NCI-H2107 (cell line): ENCODE measurements at places on chromosomes 7 and 10.

- DNase-seq = no peak
These were observed 75.7 kb upstream of the NANOS1 start for GRCh38 chr10:118953598-118954393.

- DNase-seq = no peak
These were observed 68.4 kb downstream of the CREB3L2 start for GRCh38 chr7:137933270-137934017.

- DNase-seq = no peak
These were observed 49.9 kb upstream of the CUX1 start for GRCh38 chr7:101767544-101767943.

- DNase-seq = no peak
These were observed 78.6 kb upstream of the DYNC1I1 start for GRCh38 chr7:95693551-95694333.

DNA sequence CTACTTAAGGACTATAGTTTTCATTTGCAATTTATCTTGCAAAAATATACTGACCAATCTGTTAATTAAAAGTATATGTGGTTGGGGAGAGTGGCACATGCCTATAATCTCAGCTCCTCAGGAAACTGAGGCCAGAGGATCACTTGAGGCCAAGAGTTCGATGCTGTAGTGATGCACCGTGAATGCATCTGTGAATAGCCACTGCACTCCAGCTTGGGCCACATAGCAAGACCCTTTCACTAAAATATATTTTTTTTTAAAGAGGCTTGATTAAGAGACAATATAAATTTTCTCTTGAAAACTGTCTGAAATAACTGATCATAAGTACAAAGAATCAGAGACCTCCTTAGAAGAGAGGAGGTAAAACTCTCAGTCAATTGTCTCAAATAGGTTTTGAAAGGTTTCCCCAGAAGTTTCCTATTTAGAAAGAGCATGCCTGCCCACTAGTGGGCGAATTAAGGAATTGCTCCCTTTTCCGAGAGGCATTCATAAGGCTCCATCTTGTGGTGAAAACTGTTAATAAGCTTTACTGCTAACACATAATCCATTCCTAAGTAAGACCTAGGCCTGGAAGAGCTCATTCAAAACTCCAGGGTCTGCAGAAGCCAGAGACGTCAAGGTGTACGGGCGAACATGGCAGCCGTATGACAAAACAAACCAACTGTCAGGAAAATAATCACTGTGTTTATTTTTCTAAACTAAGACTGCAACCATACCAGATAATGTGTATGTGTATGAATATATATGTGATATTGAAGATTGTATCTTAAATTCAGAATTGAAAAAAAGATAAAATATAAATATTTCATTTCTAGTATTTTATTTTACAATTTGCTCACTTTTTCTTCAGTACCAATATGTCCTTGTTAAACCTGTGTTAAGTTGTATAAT, 6.8 kb upstream of the TAS2R40 start:
- peak; percentile 60 for DNase-seq

DNA sequence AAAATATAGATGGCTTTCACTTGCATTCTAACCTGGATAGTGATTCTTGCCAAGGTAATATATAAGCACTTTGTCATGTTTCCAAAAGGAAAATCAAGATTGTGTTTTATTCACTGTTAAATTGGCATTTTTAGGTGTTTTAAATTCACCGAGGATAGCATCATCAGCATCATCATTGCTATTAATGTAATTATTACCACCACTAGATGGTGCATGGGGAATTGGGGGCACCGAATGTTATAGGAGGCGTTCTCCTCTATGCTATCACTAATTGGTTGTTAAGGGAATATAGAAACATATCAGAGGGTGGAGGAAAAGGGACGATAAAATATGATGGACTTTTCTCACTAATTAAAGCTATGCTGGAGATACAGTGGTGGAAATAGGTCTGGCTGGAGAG, 95.5 kb downstream of the CELF2 start:
- DNase-seq = no peak

- DNase-seq = no peak
These were observed 139.0 kb upstream of the GDF10 start for GRCh38 chr10:47160967-47161366.

DNA sequence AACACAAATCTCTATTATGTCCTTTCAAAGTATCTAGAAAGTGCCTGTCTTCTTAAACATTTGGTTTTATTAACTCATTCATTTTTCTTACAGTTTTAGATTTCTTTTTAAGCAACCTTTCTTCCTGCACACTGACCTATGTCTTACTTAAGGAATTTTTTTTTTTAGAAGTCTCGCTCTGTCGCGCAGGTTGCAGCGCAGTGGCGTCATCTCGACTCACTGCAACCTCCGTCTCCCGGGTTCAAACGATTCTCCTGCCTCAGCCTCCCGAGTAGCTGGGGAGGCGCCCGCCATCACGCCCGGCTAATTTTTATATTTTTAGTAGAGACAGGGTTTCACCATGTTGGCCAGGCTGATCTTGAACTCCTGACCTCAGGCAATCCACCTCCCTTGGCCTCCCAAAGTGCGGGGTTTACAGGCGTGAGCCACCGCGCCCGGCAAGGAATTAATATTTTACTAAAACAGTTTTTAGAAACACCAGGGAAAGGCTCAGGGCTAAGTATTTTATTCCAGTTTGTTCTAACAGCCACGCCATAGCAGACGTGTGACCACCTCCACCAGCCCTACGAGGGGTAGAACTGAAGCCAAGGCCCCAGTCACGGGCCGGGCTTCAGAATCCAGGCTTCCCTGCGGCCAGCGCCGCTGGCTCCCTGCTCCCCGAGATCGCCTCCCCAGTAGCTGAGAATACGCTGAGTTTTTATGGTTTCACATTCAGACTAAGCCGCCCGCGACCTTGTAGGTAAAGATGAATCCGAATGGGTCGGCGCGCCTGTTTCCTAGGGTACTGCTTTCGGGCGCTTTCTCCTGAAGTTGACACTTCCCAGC, 941 bp upstream of the LUC7L2 start:
- DNase-seq = no peak

GRCh38 chr7:26369593-26369992, 77.9 kb downstream of the SNX10 start:
- DNase-seq = peak; percentile 22

- no peak for DNase-seq
These were observed 35.7 kb upstream of the SDK1 start for GRCh38 chr7:3265388-3265787.

DNA sequence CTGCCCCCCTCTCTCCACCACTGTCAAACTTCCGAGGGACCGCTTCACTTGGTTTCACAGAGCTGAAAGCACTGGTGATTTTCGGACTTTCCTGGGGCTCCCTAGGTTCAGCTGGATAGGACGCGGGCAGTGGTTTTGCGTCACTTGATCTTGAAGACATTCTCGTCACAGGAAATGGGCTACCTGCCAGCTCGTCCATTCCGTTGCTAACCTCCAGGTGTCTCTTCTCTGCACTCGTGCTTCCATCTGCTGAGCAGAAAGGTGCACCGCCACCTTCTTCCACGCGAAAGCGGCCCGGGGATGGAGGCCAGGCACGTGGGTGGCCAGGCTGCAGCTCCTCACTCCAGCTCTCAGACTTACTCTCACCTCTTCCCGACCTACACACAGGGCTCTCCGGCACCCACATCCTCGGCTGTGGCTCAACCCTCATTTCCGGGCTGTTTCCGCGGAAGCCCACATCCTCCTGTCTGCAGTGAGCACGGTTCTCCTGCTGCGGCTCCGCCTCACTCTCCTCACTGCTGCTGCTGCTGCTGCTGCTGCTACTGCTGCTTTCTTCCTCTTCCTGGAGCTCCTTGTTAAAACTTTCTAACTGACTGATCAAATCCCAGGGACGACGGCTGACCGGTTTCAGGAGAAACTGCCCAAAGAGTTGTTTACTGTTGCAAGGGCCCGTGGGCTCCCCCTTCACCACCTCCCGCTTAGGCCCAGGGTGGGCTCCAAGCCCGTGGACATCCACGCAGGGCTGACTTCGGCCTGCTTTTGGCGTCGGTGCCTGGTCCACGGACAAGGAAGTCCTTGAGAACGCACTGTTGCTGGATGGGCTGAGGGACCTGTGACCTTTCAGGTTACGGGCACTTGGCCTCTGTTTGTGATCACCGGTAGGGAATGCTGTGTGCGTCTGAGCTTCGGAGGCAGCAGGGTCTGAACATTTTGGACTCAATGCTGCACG, 32.1 kb downstream of the JCAD start:
- no peak for DNase-seq

DNA sequence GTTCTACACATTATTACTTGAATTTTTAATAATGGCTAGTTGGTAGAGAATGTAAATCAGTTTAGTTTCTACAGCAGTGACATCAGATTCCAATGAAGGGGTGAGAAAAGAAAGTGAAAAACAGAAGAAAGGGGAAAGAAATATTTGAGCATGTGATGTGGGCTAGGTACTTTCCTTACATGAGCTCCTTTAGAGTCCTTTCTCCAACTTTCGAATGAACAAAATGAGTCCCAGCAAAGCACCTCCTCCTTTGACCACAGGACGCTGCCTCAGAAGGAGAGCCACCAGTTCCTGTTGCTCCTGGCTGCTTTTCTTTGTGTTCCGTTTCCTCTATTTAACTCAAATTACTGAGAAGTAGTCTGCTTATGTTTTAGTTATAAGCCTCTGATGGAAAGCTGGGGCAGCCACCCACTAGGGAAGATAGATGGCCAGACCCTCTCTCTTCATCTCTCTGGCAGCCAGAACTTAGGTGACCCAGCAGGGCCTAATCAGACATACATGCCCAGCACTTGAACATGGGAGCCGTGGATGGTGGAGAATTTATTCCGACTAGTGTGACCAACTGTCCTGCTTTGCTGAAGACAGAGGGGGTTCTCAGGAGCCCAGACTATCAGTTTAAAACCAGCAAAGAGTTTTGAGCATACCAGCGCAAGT, 82.4 kb upstream of the NME8 start:
- DNase-seq = no peak

DNA sequence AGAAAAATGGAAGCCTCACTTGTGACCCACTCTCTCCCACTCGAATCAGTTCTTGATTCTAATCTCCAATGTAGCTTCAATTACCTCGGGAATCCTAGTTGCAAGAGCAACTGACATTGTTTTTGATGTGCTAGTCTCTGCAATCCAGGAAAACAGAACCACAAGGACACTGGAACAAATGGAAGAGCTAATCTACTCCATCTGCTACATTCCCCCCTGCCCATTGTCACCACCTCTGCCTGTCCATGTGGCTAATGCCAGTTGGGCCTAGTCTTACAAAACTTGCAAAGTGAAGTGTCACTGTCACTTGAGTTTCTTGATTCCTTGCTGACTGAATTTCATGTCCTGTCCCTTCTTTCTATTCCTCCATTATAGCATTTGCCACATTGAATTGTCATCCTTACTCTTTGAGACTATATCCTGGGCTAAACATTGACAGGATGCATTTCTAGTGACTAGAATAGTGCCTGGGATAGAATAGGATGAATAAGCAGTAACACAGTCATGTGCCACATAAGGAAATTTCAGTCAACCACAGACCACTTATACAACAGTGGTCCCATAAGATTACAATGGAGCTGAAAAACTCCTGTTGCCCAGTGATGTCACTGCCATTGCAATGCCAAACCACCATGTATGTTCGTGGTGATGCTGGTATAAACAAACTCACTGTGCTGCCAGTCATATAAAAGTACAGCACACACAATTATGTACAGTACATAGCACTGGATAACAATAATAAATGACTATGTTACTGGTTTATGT, 13.5 kb downstream of the GCC1 start:
- no peak for DNase-seq

GRCh38 chr10:126598009-126598408, 72.5 kb downstream of the C10orf90 start:
- DNase-seq = no peak

DNA sequence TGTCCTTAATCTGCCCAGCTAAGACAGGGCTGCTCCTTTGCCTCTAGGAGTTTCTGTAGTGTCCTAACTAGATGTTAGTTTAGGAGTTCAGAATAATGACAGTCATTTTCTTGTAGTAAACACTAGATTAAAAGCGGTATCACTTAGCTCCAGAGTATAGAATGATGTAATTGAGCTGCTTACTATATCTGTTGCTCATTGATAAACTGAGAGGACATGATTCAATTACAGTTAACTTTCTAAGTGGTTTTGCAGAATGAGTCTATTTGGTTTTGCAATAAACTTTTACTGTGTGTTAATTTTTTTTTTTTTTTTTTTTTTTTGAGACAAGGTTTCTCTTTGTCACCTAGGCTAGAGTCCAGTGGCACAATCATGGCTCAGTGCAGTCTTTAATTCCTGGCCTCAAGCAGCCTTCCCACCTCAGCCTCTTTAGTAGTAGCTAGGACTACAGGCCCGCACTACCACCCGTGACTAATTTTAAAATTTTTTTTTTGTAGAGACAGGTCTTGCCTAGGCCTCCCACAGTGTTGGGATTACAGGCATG, 1.8 kb downstream of the STMP1 start:
- no peak for DNase-seq

DNA sequence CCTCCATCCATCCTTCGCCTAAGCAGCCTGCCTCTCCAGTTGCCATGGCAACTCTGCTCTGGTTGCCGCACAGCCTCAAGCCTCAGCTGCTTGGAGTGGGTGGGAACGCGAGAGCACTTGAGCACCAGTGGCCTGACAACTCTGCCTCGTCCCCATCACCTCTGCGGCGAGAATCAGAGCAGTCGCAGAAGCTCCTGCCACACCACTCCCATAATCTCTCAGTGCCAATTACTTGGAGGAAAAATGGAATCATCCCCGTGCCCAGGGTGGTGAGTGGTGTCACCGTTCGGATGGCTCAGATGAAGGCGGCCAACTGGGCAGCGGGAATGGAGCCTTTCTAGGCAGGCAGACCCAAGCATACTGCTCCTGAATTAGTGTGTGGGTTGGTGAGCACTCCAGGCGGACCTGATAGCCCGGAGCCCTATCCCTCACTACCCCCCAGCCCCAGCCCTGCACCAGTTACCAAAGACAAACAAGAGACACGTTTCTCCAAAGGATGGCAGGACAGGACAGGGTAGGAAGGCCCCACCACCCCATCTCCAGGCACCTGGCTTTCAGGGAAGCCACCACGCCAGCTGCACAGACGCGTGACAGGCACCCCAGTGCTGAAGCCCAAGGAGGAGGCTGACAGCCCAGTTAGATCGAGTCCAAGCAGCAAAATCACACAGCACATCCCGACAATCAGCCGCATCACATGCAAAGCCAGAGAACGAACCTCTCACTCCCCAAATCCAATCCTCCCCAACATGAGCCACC, 335.4 kb downstream of the PTPRN2 start:
- no peak for DNase-seq

DNA sequence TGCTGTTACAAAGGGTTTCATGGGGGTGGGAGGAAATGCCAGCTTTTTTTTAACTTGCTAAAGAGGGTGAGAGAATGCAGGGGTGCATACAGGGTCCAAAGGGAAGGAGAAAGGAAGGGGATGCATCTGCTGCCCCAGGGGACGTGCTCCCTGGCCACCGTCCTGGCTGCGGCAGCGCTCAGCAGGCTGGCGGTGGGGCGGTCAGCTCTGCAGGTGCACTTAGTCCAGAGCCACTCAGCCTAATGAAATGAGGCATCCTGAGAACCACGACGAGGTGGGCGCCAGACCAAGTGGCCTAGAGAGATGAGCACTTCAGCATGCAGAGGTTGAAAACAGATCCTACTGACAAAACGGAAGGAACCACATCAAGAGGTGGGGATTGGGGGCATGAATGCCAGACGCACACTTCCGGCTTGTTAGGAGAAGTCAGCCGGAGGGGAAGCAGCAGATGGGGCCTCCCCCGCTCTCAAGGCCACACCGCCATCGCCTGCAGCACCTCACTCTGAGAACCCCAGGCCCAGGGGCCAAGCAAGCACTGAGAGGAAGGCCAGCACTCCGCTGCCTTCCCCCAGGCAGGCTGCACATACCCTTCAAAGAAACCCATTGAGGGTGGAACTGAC, 94.5 kb downstream of the MAD1L1 start:
- DNase-seq = no peak
